ENCODE measurements at places on chromosomes 4 and X. TPM values are rescaled to one million over a fixed set of nuclear protein-coding genes. Genes with fewer than 3 reads are reported as not detected.

- no peak for DNase-seq
Observed at GRCh38 chr4:39539089-39539611, 11.9 kb upstream of the UGDH start.

DNA sequence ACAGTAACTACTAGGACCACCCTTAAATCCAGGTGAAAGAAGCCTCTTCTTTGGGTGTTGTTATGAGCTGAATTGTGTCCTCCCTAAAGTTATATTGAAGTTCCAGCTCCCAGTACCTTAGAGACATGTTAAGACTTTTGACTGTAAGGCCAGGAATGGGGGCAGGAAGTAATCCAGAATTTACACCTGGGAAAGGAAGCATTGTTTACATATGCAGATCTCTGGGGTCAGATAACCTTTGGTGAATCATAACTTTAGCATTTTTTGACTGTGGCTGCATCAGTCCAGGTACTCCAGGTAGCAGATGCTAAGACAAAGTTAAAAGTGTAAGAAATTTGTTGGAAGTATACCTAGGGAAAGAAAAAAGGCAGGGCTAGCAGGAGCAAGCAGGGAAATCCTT, 104.9 kb upstream of the CENPE start:
- DNase-seq: no peak

DNA sequence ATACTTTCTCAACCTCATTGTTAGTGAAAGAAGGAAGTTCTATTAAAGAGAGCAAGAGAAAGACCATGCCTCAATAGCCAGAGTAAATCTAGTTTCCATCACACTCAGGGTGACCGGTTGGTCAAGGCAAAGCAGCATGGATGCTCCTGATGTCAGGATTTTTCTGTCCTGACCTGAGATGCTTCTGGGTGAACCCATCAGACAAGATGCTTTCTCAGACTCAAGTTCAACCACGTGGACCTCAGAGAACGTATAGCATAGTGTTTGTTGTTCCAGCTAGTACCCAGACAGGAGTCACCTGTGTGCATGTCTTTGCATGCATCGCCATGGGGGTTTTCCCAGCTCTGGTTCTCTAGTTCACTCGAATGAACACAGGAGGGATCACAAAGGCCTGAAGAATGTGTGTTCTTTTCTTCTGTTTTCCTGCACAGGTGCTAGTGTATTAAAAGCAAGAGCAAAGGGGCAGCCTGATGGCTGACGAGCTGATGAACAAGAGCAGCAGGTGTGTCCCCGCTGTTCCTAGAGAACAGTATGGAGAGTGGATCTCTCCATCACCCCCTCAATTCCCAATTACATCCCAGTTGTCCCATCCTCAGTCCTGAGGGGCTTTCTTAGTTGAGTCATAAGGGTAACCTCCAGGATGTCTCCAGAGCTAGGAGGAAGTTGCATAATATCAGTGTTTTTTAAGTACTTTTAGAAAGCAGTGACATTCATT, 110.5 kb upstream of the ENPP6 start:
- no peak for DNase-seq

- DNase-seq: no peak
Observed at GRCh38 chr4:184805462-184806228, 20.1 kb downstream of the ACSL1 start.

GRCh38 chrX:50111742-50112141, 89.1 kb downstream of the AKAP4 start:
- no peak for DNase-seq

DNA sequence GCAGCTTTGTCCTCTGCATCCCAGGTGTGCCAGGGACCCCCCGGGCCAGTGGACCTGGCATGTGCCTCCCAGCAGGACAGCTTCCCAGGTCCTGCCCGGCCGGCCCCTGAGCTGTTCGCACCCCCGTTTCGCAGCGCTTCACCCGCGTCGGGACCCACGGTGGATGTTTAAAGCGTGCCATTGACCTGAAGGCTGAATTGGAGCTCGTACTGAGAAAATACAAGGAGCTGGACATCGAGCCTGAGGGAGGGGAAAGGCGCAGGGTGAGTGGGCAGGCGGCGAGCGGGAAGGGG, 7.9 kb downstream of the UVSSA start:
- no peak for DNase-seq

GRCh38 chr4:27308379-27308778, 447.7 kb downstream of the STIM2 start:
- DNase-seq: no peak

DNA sequence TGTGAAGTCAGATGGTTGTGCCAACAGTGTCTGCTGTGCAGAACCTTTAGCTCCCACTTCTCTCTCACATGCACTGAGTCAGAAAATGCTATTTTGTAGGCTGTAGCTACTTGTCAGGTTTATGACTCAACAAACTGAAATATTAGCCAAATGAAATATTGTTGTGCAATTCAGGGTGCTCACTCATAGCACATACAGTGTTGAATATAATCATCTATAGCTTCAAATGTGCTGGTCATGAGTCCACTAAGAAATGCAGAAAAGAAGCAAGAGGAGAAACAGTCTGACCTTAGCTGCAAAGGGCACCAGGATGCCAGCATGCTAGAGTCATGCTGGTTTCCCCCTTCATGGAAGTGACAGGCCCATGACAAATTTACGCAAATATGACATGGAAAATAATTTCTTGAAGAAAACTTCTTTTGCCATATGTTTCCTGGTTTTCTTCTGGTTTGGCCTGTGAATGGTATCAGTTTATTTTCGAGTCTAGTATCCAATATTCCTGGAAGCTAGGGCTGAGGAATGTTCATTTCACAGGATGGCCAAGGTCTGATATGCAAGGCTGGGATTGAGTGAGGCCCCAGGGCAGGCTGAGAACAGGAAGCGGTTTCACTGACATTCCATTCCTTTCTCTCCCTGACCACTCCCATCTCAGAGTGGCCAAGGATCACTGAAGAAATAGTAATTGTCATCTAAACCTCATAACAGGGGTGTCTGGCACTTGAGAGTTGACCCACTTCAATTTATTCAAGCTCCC, 10.3 kb upstream of the CXCL2 start:
- DNase-seq: no peak

DNA sequence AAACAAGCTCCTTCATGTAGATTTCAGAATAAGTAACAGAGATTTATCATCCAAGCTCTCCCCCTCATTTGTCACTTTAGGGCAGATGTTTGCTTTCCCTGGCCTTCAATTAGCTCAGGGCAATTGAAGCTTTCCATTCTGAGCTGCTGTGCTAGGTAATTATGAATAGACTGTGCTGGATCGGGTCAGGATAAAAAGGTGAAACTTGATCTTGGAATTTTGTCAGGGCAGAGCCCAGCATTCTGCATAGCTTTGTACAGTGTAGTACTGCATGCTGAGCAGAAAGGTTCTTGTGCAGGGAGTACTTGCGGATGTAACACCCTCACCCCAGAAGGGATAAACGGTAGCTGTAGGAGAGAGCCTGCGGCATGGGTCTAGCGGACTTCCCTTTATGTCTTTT, 64.0 kb upstream of the CLDN34 start:
- no peak for DNase-seq

GRCh38 chr4:123874063-123874462, 477.5 kb downstream of the SPRY1 start:
- DNase-seq: no peak

GRCh38 chr4:126888968-126889367, 743.8 kb upstream of the INTU start:
- DNase-seq: no peak

- DNase-seq: no peak
Observed at GRCh38 chr4:81621490-81621889, 149.8 kb upstream of the RASGEF1B start.

DNA sequence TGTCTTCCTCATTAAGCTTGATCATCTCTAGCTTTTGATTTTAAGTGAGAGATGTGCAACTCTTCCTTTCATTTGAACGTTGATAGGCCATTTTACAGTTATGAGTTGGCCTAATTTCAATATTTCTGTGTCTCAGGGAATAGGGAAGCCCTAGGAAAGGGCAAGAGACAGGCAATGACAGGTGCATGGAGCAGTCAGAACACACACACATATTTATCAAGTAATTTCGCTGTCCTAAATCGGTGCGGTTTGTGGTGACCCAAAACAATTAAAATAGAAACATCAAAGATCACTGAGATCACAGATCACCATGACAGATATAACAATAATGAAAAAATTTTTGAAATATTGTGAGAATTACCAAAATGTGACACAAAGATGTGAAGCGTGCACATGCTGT, 87.7 kb upstream of the LSM6 start:
- no peak for DNase-seq

DNA sequence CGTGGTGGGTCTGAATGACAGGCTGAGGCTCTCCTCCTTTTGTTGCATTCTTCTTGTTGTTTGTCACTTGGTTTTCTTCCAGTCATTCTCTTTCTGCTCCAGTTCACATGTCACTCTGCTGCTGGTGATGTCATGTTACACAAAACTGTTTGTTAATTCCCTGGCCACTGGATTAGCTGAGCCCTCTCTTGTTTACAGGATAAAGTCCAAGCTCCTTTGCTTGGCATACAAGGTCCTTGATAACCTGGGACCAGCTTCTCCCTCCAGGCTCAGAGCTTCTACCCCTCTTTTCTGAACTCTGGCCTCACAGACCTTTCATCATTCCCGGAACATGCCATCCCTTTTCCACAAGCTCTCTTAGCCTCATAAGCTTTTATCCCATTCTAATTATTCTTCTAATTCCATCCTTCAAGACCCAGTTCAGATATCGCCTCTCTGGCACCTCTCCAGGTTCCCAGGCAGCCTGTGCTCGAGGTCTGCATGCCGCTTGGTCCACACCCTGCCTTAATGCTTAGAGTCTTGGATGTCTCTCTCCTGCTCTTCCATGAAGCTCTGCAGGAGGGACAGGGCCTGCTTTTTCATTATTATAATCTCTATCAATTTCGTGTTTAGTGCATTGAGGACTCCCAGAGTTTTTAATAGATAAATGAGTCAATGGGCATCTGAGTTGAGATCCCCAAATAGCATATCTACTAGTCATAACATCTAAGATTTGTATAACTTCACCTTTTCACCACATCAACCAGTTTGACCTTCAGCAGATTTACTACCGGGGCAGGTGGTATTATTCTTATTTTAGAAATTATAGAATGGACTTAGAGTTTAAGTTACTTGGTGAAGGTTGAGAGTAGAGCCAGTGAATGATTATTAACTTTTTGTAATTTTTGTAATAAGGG, 98.7 kb downstream of the TMEM131L start:
- no peak for DNase-seq

DNA sequence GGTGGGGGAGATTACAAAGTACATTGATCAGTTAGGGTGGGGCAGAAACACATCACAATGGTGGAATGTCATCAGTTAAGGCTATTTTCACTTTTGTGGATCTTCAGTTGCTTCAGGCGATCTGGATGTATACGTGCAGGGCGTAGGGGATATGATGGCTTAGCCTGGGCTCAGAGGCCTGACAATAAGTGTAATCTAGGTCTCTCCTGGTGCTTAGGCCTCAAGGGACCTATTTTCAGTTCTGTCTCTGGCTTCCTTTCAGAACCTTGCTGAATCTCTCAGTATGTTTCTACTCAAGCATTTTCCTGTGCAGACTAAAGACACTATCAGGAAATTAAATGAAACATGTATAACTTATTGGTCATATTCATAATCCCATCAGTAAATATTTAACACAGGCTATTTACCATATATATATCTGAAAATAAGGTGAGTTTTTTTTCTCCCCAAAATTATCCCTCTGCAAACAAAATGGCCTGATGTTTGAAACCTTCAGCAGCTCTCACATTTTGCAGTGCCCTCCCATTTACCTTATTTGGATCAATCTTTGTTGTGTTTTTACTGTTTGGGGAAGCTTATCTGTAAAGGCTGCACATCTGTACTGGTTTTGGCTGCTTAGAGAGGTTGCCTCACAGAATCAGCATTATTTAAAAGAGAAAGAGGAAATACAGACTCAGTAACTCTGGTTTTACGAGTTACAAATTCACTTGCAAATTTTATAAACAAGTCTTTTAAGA, 2.3 kb upstream of the ZCCHC4 start:
- DNase-seq: no peak

GRCh38 chr4:89914609-89915550, 20.2 kb downstream of the MMRN1 start:
- no peak for DNase-seq

DNA sequence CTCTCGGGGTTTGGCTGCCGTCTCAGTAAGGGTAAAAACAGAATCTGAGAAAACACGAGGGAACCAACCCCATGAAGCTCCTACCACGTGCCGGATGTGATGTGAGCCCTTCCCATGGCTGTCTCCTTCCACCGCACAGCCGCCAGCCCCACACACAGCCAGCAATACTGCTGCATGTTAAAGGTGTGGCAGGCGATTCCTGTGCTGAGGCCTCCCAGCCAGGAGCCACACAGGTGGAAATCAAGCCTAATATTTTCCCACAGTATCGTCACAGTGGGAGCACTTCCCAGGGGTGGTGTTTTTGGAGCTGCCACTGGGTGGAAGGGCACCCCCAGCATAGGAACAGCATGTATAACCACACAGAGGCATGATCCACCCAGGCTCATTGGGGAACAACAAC, 77.5 kb downstream of the SLC2A9 start:
- no peak for DNase-seq

GRCh38 chr4:69951602-69952001, 13.9 kb downstream of the CSN2 start:
- no peak for DNase-seq

DNA sequence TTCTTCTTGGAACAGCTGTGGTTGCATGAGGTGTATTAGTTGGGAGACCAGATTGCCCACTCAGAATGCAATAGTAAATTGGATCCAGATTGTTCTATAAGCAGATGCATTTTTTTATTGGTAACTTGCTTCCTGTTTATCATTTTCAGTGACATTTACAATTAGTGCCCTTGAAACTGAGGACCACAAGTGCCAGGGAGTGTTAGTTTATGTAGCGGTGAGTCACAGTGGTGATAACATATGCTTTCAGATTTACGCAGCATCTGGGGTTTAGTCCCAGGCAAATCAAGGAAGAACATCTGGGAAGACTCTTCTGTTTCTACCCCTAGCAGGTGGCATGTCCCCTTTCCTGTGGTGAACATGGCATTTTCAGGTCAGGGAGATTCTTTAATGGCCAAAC, 24.1 kb downstream of the FRMPD4 start:
- no peak for DNase-seq

DNA sequence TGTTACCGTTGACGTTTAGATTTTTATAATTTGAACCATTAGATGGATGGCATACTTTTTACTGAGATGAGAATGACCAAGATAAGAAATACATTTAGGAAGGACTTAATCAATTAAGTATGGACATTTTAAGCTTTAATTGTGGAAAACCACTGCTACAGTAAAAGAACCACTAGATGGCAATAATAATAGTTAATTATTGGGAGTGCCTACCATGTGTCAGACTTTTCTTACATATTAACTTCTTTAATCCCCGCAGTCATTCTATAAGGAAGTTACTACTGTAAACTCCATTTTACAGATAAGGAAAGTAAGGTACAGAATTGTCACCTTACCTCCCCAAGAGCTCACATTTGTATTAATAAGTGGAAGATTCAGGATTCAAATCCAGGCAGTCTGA, 48.5 kb upstream of the MYOZ2 start:
- DNase-seq: no peak

The MGARP gene
- total RNA-seq: not detected

The MID1 gene
- total RNA-seq: 32.5 TPM

The BMP2K gene
- total RNA-seq: 32.5 TPM

The BRS3 gene
- total RNA-seq: 0.10 TPM

The RBM46 gene
- 0.62 TPM for total RNA-seq

The SMIM31 gene
- total RNA-seq: not detected

The MAGEB2 gene
- not detected for total RNA-seq

The MAGEE2 gene
- not detected for total RNA-seq

The GDPD2 gene
- total RNA-seq: 2.8 TPM

The TRMT10A gene
- total RNA-seq: 9.2 TPM

The ADAMTS3 gene
- 1.2 TPM for total RNA-seq

All from progenitor cell of endocrine pancreas (in vitro differentiated cells).